ENCODE measurements at places on chromosomes 2 and 18.

DNA sequence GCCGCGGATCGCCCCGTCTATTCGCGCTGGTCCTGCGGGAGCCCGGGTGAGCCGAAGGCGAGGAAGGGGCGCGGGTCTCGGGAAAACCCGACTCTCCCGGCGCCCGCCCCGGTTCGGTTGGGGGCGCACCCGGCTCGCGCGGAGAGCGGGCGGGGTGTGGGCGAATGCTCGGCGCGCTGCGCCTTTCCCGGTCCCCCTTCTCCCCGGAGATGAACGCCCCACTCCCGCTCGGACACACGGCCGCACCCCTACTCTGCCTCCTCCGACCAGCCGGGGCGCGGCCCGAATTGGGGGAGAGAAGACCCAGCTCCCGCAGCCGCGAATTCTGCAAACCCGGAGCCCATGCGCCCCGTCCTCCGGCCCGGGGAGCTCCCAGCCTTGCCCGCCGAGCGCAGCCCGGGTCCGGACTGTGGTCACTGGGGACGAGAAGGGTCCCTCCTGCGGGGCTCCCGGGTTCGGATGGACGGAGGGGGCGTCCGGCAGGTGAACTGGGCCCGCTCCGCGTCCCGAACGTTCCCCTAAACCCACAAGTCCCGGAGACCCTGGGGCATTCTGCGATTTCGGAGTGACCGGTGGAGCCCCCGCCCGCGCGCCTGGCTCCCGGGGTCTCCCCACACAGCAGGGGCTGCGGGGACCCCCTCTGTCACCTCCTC is 734 bp downstream of the KCNG2 start:
- no peak for DNase-seq

GRCh38 chr2:2503864-2504418 is 172.9 kb upstream of the MYT1L start:
- no peak for DNase-seq

DNA sequence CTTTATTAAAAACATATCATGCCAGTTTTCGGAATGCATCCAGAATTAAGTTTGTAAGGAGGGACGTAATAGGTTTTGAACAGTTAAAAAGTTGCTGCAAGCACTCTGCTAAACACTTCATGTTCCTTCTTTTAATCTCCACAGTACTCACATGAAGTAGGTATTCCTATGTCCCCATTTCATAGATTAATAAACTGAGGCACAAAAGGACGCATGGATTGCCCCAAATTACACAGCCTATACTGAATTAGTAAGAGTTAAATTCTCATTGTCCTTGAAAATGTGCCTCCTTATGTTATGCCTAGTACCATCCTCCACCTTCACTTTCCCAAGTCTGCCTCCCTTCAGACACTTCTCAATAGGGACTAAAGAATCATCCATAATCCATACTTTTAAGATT is 358.9 kb upstream of the ATP5MC3 start:
- no peak for DNase-seq

GRCh38 chr2:141260911-141261310 is 869.9 kb downstream of the LRP1B start:
- DNase-seq = no peak

DNA sequence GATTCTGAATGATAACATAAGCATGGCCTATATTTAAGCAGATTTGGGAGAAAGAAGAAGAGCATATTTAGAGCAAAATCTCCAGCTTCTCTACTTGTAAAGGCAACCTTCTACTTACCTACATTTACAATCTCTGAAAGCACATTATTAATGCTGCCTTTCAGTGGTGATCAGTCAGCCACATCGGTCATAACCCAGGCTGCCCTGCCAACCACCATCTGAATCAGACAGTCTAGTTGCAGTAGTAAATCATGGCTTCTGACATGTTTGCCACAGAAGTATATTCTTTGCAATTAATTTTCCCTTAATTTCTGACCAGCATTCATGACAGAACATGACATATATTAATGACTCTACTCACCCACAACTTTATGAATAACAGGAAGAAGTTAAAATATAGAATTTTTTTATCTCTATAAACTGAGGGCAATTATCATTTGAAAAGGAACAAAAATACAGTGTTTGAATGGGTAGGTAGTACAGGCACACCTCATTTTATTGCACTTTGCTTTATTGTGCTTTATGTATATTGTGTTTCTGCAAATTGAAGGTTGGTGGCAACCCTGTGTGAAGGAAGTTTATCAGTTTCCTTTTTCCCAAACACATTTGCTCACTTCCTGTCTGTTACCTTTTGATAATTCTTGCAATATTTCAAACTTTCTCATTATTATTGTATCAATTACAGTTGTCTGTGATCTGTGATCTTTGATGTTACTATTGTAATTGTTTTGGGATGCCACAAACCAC is 531.6 kb upstream of the CHAC2 start:
- no peak for DNase-seq

- no peak for DNase-seq
These were observed 9.3 kb upstream of the TSN start for GRCh38 chr2:121746071-121746578.

- no peak for DNase-seq
These were observed 95.6 kb downstream of the HDAC4 start for GRCh38 chr2:239305222-239305575.

GRCh38 chr2:23791030-23791429 is 135.9 kb downstream of the ATAD2B start:
- DNase-seq = no peak

DNA sequence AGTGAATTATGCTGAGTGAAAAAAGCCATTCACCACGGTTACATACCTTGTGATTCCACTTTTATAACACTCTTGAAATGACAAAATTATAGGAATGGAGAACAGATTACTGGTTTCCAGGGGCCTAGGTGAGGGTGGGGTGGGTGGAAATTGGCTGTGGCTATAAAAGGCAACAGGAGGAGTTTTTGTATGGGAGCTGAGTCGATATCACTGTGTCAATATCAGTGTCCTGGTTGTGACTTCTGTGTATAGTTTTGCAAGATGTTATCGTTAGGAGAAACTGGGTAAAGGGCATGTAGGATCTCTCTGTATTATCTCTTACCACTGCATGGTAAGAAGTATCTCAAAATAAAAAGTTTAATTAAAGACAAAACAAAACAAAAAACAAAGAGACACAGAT is 84.3 kb downstream of the EDAR start:
- DNase-seq = no peak

DNA sequence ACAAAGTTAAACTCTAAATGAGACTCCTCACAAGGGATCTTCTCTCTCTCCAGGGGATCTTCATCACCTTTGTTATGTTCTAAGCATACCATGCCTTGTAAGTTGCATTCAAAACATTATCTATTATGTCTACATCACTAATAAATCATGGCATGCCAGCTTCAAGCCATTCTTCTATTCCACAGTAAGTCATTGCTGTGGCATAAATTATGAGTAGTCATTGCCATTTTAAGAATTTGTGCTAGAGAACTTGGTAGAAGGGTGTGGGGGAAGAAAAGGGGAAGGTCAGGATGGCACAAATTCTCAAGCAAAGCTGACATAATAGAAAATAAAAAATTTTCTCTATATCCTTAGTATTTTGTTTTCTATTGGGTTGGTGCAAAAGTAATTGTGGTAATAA is 33.5 kb downstream of the BARD1 start:
- no peak for DNase-seq

- no peak for DNase-seq
These were observed 34.1 kb downstream of the RASGRP3 start for GRCh38 chr2:33510586-33510968.

DNA sequence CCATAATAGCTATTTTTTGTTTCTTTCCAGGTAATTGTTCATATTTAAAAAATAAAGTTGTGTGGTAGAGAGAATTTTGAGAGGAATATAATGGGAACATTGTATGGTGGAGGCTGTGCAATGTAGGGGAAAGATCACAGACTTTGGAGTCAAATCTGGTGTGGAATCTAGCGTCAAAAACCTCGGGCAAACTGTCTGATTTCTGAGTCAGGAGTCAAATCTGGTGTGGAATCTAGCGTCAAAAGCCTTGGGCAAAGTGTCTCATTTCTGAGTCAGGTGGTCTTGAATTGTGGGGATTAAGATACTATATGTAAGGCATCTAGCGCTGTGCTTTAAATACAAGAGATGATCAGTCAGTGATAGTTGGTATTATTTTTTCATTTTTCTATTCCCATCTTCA is 5.1 kb downstream of the PTPN4 start:
- no peak for DNase-seq

- no peak for DNase-seq
These were observed 171.6 kb downstream of the FIGN start for GRCh38 chr2:163564236-163564635.

GRCh38 chr18:61894751-61895524 is 2.1 kb upstream of the RNF152 start:
- no peak for DNase-seq

DNA sequence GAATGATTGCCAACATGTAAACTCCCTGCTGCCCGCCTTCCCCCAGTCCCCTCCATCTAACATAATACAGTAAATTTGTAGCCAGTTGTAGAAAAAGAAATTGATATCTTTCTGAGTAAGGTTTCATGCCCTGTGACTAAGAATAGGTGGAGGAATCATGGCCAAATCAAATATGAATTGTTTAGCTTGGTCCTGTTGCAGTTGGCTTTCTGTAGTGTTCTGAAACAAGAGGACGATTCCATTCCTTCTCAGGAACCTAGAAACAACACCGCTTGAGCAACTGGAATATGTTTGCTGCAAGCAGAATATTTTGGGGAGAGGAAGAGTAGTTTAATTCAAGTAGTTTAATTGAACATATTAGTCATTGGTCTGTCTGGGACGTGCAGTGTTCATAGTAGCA is 7.0 kb upstream of the DRC1 start:
- DNase-seq = no peak

- peak; percentile 63 for DNase-seq
These were observed 89.2 kb upstream of the GLS start for GRCh38 chr2:190791347-190791975.

DNA sequence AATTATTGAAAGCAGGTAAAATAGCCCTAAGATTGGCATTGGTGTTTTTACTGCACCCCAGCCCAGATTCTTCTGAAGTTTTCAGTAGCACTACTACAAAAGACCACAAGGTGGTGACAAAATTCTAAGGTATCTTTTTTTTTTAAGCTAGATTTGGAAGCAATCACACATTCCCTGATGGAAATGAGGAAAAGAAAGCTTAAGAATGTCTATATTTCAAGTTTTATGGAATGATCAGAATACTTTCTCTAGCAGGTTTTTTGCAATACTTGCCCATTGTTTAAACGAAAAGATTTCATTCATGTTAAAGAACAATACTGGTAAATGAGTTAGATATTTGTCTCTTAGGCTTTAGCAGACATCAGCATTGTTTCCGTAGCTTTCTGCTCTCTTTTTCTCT is 32.1 kb upstream of the ZNF638 start:
- DNase-seq = peak; percentile 46

DNA sequence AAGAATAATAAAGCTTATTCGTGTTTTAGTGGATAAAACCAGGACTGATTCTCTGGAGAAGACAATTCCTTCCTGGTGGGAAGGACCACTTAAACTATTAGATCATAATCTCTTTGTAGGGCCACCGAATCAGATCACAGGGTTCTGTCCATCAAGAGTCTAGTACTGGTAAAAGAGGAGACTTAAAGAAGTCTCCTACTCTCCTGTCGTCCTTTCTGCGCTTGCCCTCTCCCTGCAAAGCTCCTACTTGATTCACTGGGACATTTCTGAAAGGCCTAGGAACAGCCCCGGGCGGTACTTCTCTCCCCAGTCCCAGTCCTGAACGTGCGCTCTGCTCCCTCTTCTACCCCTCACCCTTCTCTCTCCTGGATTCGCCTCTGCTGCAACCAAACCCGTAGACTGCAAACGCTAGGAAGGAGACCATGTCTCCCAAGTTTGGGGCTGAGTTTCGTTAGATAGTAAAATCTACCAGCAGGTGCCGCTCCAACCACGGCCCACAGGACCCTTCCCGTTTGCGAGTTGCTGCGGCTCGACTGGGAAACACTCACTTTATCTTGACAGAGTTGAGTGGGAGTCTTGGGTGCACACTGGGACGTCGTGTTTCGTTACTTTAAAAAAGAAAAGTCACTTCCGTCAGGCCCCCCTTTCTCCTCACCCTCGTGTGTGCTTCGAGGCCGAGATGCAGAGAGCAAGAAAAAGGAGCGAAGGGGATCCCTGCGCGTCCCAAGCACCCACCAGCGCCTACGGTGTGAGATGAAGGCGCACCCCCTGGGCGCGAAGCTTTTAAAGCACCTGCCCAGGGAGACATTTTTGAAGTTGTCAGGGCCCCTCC is 923 bp downstream of the FIGLA start:
- peak; percentile 81 for DNase-seq
